AG04449 (cell line): ENCODE measurements at places on chromosomes 2 and 18.
A peak's percentile ranks its signal among the peaks of the same experiment; 100 is the strongest.

DNA sequence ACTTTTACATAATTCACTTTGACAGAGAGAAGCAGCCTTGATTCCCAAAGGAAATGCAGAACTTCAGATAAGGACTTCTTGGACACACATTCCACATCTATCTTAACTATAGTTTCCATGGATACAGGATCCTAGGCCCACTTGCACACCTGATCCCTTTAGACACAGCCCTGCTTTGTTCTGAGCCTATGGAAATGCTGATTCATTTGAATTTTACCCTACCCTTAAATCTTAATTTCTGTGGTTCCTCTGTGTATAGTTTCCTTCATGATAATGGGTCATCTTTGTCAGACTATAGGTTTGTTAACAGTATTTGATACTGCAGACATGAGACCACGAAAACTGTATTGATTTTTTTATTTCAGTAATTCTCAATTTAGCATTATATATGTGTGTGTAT is 77.4 kb downstream of the ACTR3 start:
- no peak for DNase-seq

GRCh38 chr18:42635378-42636048 is 480.0 kb downstream of the RIT2 start:
- DNase-seq = no peak

DNA sequence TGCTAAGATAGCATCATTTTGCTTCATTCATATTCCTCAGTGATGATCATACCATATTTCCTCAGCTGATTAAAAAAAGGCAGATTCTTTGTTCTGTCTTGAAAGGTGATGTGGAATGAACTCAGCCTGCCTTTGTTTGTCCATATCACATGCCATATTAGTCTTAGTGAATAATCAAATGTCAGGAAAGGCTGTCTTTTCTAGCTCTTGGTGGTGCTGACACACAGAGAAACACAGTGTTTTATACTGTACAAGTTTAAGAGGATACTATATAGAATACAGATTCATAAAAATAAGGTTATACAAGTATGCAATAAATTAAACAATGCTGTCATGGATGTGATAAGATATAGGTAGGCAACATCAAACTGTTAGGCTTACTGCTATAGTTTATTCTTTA is 97.1 kb upstream of the FAM98A start:
- no peak for DNase-seq

DNA sequence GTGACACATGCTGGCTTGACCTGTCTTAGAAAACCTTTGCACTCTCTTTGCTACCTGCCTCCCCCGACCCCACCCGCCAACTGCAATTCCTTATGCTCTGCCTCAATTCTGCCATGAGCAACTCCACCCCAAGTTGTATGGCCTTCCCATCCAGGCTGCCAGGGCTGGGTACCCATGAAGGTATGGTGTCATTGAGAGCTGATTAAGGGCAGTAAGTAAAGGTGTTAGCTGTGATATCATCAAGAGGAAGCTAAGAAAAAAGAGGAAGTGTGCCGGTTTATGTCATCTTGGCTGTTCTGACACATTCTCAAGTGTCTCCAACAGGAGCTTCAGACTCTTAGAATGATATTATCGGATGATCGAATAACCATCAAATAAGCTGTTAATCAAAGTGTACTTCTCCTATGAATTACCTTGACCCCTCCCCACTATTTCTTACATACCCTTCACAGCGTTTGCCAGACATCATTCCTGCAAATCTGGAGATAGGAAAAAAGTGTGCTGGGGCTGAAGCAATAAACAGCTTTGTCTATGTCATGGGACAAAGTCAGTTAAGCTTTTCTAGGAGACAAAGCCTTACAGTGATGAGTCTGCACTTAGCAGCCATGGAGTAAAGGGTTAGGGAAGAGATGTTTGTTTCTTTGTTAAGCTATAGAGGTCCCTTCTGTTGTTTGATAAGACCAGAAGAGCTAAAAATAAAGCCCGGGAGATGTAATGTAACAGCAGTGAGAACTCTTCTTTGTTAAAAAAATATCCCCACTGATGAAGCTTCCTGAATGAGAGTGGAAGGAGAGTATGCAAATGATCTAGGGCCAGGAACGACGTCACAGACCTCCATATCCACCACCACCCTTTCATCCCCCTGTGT is 40.4 kb upstream of the SMAD2 start:
- DNase-seq = no peak

DNA sequence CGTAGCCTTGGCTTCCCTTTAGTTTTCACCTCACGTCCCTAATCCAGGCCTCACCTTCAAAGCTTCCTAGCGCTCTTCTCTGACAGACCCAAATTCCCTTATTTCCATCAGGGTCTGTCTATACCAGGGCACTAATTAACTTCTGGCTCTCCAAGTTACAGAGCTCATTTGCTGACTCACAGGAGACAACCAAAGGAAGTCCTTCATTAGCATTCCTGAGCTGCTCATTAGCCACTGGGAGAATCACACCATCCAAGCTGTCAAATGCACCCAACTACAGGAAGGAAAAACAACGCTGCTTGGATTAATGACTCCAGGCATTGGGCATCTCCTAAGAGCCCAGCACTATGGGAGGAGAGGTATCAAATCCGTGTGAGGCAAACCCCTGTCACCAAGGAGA is 109.8 kb upstream of the ALK start:
- DNase-seq = no peak

GRCh38 chr18:59681521-59682004 is 15.7 kb downstream of the CCBE1 start:
- no peak for DNase-seq

- no peak for DNase-seq
These were observed 34.5 kb downstream of the CMPK2 start for GRCh38 chr2:6831229-6831628.

- DNase-seq = no peak
These were observed 274.0 kb upstream of the FIGN start for GRCh38 chr2:164009756-164010337.

GRCh38 chr2:134119117-134119712 is 134.7 kb upstream of the MGAT5 start:
- no peak for DNase-seq

DNA sequence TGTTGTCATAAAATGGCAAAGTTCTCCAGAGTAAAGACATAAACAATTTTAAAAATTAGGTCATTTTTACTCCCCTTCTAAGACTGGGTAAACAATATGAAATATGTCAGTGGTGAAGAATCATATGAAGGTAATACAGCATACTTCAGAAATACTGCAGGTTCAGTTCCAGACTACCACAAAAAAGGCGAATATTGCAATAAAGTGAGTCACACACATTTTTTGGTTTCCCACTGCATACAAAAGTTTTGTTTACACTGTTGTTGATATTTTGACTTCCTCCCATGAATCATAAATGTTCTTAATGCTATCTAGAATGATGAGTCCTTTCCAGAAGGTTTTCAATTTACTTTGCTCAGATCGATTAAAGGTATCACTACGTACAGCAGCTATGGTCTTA is 73.5 kb downstream of the SMC6 start:
- no peak for DNase-seq

- no peak for DNase-seq
These were observed 694.9 kb downstream of the KCNJ3 start for GRCh38 chr2:155393406-155393805.

- no peak for DNase-seq
These were observed 9.5 kb downstream of the MAPRE2 start for GRCh38 chr18:35050705-35051195.

GRCh38 chr2:60555783-60556139 is 2.3 kb upstream of the BCL11A start:
- no peak for DNase-seq

DNA sequence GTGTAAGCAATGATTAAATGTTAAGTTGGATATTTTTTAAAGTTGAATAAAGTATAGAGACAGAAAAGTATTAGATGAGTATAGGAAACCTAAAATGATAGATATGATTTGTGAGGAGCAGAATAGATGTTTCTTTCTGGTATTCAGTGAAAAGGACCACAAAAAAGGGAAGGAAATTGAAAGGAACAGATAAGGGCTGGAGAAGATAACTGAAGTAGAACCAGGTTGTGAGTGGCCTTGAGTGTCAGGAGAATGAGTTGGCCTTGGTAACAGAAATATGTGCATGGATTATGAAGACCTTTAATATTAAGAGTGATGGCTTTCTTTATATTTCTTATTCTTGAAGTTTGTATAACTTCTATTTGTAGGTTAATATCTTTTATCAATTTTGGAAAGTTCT is 543.5 kb downstream of the METTL4 start:
- DNase-seq = no peak

- no peak for DNase-seq
These were observed 36.3 kb downstream of the ZNF516 start for GRCh38 chr18:76458522-76459311.

DNA sequence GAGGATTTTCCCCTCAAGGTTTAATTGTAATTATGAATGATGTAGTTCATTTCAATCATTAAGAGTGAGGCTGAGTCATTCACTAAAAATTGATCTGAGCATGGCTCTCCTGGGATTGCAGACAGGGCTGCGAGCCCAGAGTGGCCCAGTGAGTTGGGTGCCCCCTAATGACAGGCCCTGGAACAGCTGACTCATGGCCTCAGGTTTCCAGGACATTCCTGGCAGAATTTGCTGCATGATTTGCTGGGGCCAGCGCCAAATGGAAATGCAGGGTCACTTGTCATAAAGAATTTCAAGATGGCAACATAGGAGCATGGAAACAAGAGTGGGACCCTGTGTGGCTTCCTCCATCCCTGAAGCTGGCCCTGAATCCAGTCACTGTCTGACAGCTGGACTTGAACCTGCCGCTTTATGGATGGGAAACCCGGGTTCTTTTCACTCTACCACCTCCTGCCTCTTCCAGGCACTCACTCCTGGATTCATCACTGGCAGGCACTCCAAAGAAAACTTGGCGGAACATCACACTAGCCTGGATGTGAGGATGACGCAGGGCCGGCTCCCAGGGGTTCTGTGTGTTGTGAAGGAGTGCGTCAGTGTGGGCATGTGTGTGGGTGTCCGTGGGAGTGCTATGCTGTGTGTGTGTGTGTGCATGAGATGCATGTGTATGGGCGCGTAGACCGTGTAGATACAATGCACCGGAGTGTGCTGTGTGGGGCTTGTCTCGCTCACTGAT is 15.2 kb downstream of the OTOF start:
- no peak for DNase-seq

- DNase-seq = no peak
These were observed 81.3 kb upstream of the HPCAL1 start for GRCh38 chr2:10221443-10221842.

DNA sequence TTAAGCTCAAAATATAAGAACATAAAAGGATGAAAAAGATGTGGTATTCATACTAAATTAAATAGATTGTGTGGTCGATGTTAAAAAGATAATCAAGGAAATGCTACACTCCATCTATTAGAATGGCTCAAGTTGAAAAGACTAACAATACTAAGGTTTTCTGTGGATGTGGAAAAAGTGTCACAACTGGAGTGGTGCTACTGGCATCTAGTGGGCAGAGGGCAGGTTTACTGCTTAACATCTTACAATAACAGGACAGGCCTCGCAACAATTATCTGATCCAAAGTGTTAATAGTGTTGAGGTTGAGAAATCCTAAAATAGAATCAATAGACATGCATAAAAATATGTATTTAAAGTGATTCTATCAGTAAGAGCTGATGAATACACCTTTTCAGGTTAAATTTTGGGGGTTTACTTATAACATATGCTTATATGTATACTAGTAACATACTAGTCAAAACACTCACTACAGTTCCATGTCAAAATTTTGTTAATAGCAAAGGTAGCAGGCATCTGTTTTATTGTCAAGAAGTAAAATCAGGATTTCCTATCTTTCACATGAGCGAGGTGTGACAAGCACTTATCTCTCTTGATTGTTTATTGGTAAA is 91.5 kb upstream of the TMEFF2 start:
- DNase-seq = peak; percentile 5

GRCh38 chr2:203484266-203485112 is 50.6 kb downstream of the RAPH1 start:
- DNase-seq = no peak

GRCh38 chr2:228239207-228239906 is 57.9 kb upstream of the SPHKAP start:
- no peak for DNase-seq

- no peak for DNase-seq
These were observed 1651.8 kb downstream of the DPP10 start for GRCh38 chr2:116094196-116094595.

- DNase-seq = no peak
These were observed 67.6 kb upstream of the RBBP8 start for GRCh38 chr18:22865354-22866116.

GRCh38 chr2:20953146-20953824 is 90.6 kb downstream of the APOB start:
- no peak for DNase-seq

- no peak for DNase-seq
These were observed 306.2 kb upstream of the CXCR4 start for GRCh38 chr2:136424112-136424511.

DNA sequence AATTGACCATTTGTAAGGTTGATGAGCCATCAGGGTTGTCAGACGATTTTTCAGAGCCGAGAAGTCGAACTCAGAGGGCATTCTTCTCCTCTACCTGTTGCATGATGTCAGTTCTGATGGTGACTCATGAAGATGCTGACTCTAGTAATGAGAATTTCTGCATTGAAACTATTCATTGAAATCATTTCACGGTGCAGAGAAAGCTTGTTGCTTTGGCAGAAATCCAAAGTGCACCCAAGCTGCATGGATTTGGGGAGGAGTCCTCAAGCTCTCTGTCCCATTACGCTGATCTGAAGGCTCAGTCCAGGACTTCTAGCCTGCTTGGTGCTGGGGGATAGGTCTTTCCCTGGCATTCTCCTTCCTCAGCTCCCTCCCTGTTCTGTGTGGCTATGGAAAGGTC is 125.7 kb upstream of the PXDN start:
- no peak for DNase-seq

DNA sequence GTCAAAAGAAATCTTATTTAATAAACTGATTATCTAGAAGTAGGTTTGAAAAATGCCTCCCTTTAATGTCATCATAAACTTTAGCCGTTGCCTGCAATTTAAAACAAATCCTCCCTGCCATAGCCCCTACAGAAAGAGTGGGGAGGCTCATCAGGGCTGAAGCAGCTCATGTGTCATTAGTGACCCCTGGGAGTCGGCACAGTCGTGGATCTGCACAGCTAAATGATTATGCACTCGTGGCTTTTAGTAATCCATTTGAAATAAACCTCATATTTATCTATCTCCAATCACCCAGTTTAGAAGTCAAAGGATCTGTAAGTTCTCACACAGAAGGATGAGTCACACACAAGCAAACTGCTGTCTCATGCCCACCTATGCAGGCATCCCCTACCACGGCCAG is 277.3 kb downstream of the SS18 start:
- no peak for DNase-seq
